Left renal cortex interstitium (tissue), 4 donors: ENCODE measurements at places on chromosomes 2 and 18. TPM values are rescaled to one million over a fixed set of nuclear protein-coding genes. Genes with fewer than 3 reads are reported as not detected.
A peak's percentile ranks its signal among the peaks of the same experiment; 100 is the strongest.

- DNase-seq = no peak
Observed at GRCh38 chr2:30362468-30363081, 84.5 kb upstream of the LCLAT1 start.

DNA sequence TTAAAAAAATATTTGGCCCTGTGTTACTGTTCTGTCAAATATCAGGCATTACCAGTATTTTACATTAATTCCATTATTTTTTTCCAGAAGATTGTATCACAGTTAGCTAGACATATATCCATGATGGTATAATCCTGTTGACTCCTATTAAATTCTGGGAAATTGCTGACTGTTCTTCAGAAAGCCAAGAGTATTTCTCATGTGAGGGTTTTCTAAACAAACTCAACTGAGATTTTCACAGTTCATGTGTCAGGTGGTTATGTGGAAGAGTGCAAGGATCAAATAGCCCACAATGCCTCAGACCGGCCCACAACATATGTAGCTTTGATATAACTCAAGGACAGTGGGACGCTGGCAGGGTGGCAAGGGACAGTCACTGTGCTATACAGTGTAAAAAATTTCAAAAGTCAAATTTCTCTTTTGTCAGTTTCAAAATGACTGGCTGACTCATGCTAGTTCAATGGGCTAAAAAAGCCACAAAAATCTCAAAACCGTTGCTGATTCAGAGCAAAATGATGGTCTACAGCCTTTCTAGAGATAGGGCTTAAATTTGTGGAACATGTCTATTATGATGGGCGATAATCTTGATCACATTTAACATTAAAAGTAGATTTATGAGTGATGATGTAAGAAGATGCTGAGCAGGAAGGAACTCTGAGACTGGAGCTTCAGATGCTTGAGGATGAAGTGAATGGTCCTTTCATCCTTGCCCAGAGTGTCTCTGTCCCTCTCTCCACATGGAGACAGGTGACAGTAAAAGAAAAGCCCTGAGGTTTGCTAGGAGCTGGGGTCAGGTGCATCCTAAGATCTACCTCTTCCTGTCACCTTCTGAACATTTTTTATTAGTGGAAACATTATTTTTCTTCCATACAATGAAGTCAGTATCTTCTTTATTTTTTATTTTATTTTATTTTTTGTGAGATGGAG, 175.8 kb upstream of the PIEZO2 start:
- no peak for DNase-seq

GRCh38 chr2:102063487-102063911, 71.7 kb downstream of the IL1R2 start:
- no peak for DNase-seq

DNA sequence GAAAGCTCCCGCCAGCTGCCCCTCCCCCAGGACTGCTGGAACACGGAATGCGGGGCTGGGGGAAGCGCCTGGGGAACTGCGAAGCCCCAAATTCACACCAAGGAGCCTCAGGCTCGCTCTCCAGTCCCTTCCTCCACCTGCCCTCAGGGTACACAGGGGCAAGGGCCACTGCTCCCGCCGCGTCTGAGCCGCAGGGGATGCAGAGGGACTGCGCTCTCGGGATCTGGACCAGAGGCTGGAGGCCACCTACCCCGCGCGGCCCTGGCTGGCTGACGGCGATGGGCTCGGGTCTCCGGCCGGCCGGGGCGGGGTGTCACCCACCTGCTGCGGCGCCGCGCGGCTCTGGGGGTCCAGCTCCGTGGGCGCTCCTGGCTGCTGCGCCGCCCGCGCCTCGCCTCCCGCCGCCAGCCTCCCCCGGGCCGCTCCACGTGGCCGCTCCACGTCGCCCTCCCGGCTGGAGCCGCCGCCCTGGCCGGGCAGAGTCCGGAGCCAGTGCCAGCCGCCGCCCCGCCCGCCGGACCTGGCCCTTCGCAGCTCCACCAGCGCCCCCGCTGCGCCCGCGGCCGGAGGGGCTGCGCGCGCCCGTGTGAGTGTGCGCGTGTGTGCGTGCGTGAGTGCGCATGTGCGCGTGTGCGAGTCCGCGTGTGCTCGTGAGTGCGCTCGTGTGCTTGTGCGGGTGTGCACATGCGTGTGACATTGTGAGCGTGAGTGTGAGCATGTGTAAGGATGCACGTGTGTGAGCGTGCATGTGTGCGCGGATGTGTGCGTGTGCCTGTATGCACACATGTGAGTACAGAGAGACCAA, at the start of gene CGREF1:
TSS of gene CGREF1 (minus strand) at position 604 of the 805 bp plus-strand sequence. CDS start 14,762 bp downstream, outside the sequence.
- DNase-seq = no peak

DNA sequence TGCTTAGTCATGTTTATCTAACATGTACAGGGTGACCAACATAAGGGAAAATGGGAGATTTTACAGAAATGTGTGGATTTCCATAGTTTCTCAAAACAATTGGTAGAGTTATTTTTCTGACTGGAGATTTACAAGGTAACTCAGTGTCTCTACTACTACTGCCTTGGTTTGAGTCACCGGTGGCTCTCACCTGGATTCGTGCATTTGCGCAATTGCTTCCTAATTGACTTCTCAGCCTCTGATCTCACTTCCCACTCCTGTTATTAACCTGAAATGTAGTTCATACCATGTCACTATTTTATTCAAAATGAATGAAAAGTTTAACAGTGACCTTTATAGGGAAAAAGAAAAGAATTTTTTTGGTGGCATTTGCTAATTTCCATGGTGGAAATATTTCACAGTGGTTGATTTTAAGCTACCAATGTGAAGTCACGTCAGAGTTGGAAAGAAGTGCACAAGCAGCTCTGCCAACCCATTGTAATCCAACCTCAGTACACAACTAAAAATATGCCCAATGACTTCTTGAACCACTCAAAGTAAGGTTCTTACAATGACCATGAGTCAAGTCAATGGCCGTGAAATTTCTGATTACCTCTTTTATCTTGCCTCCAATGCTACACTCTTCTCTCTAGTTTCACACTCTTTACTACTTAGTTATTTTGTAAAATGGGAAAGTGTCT, 94.0 kb downstream of the NYAP2 start:
- DNase-seq = no peak

- peak; percentile 10 for DNase-seq
Observed at GRCh38 chr2:63819765-63820717, 21.7 kb upstream of the UGP2 start.

The ARHGEF4 gene
- polyA plus RNA-seq = 9.0 TPM

The BMPR2 gene
- polyA plus RNA-seq = 53.9 TPM

The LOXHD1 gene
- polyA plus RNA-seq = 1.2 TPM
